ENCODE measurements at places on chromosomes 16 and 17. TPM values are rescaled to one million over a fixed set of nuclear protein-coding genes. Genes with fewer than 3 reads are reported as not detected.
A peak's percentile ranks its signal among the peaks of the same experiment; 100 is the strongest.

CSH2 gene
- total RNA-seq: not detected

AOC3 gene
- total RNA-seq: 6.2 TPM

DNA sequence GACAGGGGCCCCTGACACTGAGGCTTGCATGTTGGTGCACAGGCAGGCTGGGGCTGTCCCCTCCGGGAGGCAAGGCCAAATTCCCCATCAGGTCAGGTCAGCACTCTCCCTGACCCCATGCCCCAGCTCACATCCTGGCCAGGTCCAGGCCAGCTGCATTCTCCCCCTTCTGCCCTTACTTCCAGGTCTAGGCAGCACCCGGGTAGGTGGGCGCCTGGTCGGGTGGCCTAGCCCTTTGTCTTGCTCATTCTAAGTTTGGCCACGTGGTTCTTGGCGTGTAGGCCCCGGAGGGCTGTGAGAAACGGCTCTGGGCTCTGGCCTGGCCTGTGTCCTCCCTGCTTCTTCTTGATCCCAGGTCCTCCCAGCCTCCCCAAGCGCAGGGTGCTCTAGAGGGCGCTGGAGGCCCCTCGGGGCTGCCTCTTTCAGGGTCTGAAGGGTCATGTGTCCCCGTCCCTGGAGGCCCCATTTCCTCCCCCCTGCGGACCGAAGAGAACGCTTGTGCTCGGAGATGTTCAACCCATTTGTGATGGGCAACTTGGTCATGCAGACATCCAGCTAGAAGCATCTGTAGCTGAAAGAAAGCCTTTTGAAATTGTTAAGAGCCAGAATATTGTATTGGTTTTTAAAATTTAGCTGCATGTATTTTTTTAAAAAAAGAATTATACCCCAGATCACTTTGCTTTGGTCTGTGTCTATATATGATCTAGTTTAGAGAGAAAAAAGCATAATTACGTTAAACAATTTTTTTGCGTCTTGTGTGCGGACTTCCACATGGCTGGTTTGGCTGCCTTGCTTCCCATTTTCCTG lies 6.7 kb downstream of the BAHCC1 start:
- DNase-seq: peak; percentile 71

- no peak for DNase-seq
Observed at GRCh38 chr16:66256919-66257318, 109.6 kb upstream of the CDH5 start.

GRCh38 chr16:88698646-88699045 lies 7.6 kb downstream of the RNF166 start:
- DNase-seq: no peak

- DNase-seq: peak; percentile 5
Observed at GRCh38 chr17:49520386-49521087, 25.4 kb downstream of the NGFR start.

DLX4 gene
- total RNA-seq: 1.8 TPM

- no peak for DNase-seq
Observed at GRCh38 chr17:18332909-18333489, 17.9 kb downstream of the SMCR8 start.

DNA sequence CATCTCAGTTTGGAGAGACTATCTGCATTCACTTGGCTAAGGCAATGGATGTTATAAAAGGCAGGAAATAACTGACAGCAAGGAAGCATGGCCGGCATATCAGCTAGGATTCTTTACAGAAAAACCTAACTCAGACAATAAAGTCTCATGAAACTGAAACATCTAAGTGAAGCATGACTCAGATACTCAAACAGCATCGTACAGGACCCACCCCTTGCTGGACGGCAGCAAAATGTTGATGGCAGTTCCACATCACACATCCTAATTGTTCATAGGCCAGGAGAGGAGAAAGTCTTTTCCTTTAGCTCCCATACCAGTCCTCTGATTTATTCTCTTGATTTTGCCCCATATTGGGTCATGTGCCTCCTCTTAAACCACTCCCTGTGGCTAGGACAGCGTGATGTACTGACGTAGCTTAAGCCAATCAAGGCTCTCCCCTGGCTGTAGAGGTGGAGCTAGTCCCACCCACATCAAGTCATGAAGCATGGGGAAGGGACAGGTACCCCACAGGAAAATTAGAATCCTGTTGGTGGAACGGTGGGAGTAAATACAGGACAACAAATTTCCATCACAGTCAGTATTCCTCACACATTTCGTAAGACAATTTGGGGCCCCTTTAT lies 178.9 kb downstream of the IRX3 start:
- DNase-seq: no peak

- DNase-seq: peak; percentile 28
Observed at GRCh38 chr17:54172096-54172984, 349.6 kb downstream of the KIF2B start.

GRCh38 chr16:23301251-23302044 lies 654 bp upstream of the SCNN1B start:
- no peak for DNase-seq

GRCh38 chr17:20315821-20316220 lies 151.5 kb downstream of the LGALS9B start:
- DNase-seq: no peak

DNA sequence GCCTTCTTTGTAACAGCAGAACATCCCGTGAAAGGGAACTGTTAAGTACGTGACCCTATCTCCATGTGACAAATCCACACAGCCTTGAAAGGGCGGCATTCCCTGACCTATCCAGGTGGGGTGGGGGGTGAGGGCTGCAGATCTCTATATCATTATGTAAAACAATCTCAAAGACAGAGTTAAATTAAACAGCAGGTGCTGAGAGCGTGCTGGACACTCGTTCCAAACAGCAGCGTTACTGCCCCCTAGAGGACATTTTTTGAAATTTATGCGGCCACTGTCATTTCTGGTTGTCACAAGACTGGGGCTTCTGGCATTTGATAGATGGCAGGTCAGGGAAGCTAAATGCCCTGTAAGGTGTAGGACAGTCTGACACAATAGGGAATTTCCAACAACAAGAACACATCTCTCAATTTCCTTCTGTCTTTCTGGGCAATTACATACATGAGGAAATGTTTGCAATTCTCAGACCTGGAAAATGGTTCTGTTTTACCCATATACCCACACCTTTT lies 6.7 kb upstream of the SLC25A39 start:
- peak; percentile 80 for DNase-seq

DNA sequence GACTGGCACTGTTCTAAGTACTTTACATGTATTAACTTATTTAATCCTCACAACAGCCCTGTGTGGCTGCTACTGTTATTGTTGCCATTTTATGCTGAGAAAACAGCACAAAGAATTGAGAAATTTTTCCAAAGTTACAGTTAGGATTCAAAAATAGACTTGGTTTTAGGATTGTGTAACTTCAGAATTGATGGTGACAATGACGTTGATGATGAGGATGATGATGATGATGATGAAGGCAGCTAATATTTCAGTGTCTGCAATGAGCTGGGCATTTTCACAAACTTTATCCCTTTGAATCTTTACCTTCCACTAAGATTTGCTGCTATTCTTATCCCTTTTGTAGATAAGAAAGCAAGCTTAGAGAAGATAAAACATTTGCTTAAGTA lies 22.1 kb downstream of the PRKCB start:
- DNase-seq: no peak

NOL3 gene
- 9.7 TPM for total RNA-seq

DHRS7C gene
- total RNA-seq: not detected

CD7 gene
- total RNA-seq: 0.74 TPM

DNA sequence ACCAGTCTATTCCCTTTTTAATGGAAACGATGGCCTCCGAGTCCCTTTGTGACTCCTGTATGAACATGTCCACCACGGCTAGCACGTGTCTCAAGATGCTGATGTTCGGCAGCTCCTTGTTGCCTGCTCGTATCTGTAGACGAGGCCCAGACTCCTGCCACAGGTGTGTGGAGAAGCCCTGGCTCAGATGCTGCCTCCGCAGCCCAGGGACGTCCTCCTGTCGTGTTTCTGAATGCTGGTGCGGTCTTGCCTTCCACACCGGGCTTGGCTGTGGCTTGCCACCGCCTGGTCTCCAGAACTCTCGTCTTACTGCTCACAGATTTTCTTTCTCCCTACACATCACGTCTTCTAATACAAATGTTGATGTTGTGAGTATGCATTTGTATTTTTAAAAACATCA lies 17.0 kb downstream of the FOXF1 start:
- no peak for DNase-seq

LPO gene
- total RNA-seq: 0.50 TPM

- no peak for DNase-seq
Observed at GRCh38 chr17:1989135-1989534, 36.0 kb downstream of the RTN4RL1 start.

GRCh38 chr17:50472286-50472685 lies 3.6 kb upstream of the CHAD start:
- DNase-seq: no peak

KCNH6 gene
- total RNA-seq: 2.3 TPM

GRCh38 chr17:66469890-66470289 lies 167.5 kb downstream of the PRKCA start:
- DNase-seq: no peak

DNA sequence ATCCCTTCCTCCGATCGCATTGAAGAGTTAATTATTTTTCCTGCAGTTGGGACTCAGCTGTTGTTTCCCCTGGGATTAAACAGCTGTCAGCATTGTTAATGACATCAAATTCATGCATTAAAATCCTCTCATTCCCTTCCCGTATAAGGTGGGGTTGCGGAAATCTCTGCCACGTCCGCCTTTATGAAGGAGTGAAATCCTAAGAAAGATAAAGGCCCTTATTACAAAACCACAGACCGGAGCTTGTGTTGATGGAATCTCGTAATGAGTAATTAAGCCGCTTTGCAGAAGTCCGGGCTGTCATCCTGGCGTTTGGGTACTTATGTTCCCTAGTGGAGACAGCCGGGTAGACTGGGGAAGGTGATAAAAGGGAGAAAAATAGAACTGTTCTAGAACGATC lies 627.6 kb downstream of the MAF start:
- DNase-seq: no peak

HEATR3 gene
- 27.8 TPM for total RNA-seq

ABCA3 gene
- 16.8 TPM for total RNA-seq

PABPN1L gene
- not detected for total RNA-seq

GRCh38 chr17:59651346-59651745 lies 31.7 kb downstream of the CLTC start:
- no peak for DNase-seq

DNA sequence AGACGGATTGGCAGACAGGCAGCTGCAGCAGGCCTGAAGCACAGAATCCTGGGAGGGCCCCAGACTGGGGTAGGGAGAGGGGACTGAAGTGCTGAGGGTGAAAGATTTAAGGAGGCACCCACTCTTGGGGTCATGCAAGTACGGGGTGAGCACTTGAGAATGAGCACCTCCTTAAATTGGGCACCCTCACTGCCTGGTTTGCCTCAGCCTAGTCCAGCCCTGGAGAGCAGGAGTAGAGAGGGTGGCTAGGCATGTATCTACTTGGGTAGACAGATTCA lies 154.1 kb upstream of the CDC42EP4 start:
- no peak for DNase-seq

COX6A2 gene
- total RNA-seq: not detected

CDR2 gene
- total RNA-seq: 40.9 TPM

- no peak for DNase-seq
Observed at GRCh38 chr17:12664894-12665262, 812 bp upstream of the MYOCD start.

- DNase-seq: no peak
Observed at GRCh38 chr17:40095944-40096791, 4.2 kb downstream of the NR1D1 start.

DNA sequence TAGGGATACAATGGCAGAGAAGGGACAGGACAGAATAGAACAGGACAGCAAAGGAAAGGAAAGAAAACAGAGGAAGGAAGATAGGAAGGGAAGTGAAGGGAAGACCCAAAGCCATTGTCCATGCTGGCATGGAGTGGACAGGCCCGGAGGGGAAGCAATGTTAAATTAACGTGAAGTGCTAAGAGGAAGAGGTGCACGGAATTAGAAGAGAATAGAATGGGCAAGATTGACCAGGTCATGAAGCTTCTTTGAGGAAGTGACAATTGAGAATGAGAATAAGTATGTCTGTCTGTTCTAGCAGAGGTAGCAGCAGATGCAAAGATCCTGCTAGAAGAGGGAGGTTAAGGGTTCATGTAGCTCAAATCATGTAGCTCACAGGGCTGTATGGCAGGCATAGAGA lies 117.2 kb downstream of the MAF start:
- no peak for DNase-seq

DNA sequence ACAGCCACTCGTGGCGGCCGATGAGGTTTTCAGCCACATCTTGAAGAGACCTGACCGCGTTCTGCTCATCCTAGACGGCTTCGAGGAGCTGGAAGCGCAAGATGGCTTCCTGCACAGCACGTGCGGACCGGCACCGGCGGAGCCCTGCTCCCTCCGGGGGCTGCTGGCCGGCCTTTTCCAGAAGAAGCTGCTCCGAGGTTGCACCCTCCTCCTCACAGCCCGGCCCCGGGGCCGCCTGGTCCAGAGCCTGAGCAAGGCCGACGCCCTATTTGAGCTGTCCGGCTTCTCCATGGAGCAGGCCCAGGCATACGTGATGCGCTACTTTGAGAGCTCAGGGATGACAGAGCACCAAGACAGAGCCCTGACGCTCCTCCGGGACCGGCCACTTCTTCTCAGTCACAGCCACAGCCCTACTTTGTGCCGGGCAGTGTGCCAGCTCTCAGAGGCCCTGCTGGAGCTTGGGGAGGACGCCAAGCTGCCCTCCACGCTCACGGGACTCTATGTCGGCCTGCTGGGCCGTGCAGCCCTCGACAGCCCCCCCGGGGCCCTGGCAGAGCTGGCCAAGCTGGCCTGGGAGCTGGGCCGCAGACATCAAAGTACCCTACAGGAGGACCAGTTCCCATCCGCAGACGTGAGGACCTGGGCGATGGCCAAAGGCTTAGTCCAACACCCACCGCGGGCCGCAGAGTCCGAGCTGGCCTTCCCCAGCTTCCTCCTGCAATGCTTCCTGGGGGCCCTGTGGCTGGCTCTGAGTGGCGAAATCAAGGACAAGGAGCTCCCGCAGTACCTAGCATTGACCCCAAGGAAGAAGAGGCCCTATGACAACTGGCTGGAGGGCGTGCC lies 30.1 kb downstream of the CIITA start:
- no peak for DNase-seq

- DNase-seq: no peak
Observed at GRCh38 chr17:50902372-50903353, 36.5 kb upstream of the TOB1 start.

GRCh38 chr17:44324571-44325275 lies at the start of gene SLC25A39:
SLC25A39 (minus strand) TSS chr17:44324823; CDS start chr17:44323562, 1,261 bp downstream.
- DNase-seq: peak; percentile 94

GRCh38 chr17:8925141-8925540 lies 40.4 kb downstream of the PIK3R5 start:
- DNase-seq: no peak

- no peak for DNase-seq
Observed at GRCh38 chr17:49979748-49980479, 10.9 kb downstream of the DLX4 start.

- no peak for DNase-seq
Observed at GRCh38 chr16:65010125-65010524, 111.7 kb downstream of the CDH11 start.

CBX8 gene
- total RNA-seq: 2.1 TPM

ARHGDIG gene
- total RNA-seq: 3.4 TPM

DNA sequence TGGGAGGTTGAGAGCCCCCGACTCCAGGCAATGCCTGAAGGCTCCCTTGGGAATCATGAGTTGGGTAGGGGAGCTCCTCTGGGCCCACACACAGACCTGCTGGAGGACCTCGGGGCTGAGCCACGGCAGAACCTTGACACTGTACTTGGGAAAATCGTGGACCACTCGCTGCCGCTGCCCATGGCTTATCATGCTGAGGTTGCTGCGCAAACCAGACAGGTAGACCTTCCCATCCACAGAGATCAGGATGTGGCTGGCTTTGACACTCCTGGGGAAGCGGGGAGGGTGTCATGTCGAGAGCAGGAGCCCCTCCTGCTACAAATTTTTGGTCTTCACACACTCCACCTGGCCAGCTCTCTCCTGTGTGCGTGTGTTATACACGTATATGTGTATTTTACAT lies 7.2 kb upstream of the LIMD2 start:
- DNase-seq: no peak

KRTAP4-16 gene
- total RNA-seq: not detected

QRICH2 gene
- total RNA-seq: 3.2 TPM
